T47D (cell line): ENCODE measurements at places on chromosomes 7 and 10.

DNA sequence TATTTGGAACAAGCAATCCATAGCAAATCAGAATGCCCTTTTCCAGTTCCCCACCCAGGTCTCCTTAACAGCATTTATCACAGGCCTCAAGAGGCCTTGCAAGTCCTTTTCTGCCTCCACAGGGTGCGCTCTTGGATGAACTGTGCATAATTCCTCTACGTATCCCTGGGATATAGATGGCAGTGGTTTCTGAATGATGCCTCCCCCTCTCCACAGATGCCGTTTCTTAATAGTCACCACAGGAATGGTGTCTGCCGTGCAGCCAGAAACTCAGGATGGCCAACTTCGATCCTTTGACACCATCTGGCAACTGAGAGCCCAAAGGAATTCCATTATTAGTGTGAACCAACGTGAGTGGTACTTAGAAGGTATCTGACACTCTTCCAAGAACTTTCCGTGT is 43.1 kb downstream of the JAZF1 start:
- DNase-seq, result no peak

DNA sequence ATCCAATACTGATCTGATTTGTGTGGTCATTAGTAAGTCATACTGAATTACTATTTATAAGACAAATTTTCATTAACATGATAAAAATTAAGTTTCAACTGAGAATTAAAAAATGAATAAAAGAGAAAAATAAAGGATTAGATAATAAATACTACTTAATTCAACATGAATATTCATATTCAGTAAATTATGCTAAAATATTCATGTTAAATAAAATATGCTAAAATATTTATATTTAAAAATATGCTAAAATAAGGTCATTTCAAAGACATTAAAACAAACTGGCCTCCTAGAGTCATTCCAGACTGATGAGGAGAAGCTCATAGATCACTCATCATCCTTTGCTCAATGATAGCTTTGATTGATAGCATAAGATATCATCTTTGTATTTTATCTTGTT is 16.7 kb upstream of the TMEM106B start:
- DNase-seq, result no peak

DNA sequence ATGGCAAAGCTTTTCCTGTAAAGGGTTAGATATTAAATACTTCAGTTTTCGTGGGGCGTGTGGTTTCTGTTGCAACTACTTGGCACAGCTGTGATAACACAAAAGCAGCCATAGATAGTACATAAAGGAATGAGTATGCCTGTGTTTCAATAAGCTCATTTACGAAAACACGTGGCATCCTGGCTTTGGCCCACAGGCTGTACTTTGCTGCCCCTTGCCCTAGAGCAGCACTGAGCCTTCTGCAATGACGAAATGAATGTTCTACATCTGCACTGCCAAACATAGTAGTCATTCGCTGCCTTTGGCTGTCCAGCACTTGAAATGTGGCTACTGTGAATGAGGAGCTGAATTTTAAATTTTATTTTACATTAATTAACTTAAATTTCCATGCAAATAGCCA is 376.2 kb upstream of the TPK1 start:
- DNase-seq, result no peak

- no peak for DNase-seq
These were observed 20.7 kb downstream of the ZMIZ2 start for GRCh38 chr7:44769376-44769775.

- no peak for DNase-seq
These were observed 22.9 kb upstream of the NANOS1 start for GRCh38 chr10:119006451-119007210.

DNA sequence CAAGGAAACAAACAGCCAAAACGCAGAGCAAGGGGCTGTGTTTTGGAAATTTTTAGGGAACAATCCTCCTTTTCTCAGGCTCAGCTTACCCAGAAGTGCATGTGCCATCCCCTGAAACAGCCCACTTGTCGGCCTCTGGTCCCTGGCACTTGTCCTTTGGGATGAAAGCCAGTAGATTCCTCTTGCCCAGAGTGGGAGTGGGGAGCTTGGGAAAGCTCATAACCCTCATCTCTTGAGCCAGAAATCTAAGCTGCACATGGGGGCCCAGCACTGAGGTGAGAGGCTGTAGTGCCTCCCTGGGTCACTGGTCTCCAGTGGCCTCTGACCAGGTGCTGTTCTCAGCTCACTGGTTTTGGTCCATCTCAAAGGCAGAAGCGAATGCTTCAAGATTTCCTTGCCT is 150.3 kb downstream of the RNF216 start:
- no peak for DNase-seq

- no peak for DNase-seq
These were observed 62.5 kb upstream of the INPP5A start for GRCh38 chr10:132475086-132475485.

- no peak for DNase-seq
These were observed 631.4 kb upstream of the POT1 start for GRCh38 chr7:125561006-125561405.

DNA sequence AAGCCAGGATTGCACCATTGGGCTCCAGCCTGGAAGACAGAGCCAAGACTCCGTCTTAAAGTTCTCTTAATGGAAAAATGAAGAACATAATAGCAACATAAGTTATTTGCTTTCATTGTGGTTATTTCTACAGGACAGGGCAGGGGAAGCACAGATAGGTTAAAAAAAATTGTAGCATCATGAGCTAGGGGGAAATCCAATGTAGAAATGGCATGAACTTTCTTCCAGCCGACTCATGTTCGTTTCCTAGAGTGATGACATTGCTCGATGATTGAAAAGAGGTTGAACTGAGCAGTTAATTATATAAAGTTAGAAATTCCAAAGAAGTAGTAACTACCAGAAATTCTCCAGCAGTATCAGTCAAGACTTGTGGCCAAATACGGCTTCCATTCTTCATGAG is 64.9 kb downstream of the DAGLB start:
- no peak for DNase-seq

DNA sequence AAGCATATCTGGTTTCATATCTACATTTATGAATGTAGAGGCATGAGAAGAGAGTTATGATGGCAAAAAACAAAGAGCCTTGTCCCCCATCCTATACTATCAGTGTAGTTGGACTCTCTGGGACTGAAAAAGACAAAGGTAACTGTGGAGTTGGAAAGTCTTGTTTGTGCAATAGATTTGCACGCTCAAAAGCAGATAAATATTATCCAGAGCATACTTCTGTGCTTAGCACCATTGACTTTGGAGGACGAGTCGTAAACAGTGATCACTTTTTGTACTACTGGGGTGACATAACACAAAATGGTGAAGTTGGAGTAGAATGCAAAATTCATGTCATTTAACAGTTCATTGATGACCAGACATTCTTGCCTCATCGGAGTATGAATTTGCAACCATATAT is 85.2 kb upstream of the EGFR start:
- DNase-seq, result no peak

GRCh38 chr10:99507265-99507664 is 25.5 kb upstream of the NKX2-3 start:
- no peak for DNase-seq

DNA sequence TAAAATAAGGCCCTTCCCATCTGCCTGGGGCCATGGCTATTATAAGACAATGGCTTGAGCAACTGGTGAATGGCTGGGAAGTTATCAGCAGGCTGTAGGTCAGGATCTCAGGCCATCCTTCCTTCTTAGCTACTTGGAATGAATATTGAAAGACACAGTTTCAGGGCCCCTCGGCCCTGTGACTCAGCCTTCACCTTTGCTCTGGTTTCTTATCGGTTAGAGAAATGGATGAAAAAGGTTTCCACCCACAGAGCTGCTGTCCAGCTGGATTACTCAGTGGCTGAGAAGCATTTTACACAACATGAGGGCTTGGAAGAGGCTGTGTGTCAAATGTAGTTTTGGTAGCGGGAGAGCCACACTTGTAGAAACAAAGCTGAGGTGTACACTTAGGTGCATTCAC is 9.4 kb downstream of the ACSL5 start:
- DNase-seq, result no peak

GRCh38 chr10:51389415-51390321 is 309.7 kb downstream of the CSTF2T start:
- DNase-seq, result peak; percentile 69

DNA sequence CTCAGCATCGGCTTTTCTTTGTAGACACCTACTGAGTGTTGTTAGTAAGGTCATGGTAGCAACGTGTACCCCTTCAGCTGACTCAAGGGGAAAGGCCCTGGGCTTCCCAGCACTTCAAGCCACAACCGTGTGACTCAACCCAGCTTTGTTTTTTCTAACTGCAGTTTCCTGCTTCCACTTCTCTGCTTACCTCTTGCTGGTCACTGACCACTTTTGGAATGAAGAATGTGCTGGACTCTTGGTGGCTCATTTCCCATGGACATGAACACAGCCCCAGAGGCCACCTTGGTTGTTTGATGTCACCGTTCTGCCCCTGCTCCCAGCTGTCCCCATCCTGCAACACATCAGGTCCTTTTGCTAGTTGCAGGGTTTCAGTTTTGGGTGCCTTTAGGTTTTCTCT is 69.5 kb upstream of the ZNF438 start:
- DNase-seq, result no peak

GRCh38 chr10:96360766-96361165 is 2.0 kb upstream of the OPALIN start:
- DNase-seq, result no peak

DNA sequence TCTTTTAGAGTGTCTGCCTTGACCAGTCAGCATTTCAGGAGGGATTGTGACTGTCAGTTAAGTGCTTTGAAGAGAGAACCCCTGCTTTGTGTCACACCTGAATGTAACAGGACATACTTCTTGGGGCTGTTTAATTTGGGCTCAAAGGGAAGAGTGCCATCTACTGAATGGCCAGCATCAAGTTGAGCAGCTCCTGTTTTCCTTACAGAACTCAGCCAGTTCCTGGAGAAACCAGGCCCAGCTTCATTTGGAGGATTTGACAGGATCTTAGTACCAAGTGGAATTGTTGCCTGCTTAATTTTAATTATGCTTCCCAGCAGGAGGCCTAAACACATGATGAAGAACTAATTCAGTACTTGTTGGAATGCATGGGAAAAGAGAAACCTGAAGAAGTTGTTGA is 8.3 kb downstream of the ADD3 start:
- DNase-seq, result peak; percentile 69

DNA sequence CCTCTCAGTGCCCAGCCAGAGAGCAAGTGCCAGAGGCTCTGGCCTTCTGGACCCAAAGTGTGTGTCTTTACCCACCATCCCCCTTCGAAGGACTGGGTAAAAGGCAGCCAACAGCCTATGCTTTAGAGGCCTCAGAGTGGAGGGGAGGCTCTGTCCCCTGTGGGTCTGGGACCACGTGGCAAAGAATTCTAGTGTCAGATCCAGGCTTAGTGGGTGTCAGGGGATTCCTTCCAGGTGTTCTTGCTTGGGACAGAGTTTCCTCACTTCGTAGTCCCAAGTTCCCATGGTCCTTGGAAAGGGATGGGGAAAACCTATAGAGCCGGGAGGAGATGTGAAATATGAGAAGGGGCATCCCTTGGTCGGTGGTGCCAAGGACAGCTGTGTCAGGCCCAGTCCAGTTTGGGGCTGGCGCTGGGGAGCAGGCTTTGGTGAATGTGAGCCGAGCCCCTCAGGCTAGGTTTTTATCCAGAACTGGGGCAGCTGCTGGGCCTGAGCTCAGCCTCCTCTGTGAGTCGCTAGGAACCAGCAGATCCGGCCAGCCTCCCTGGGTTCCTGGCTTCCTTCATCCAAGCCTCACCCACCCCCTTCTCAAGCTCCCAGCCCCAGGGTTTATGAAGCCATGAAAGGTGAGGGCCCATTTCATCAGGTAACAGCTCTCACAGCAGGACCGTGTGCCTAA is 71.2 kb downstream of the C10orf105 start:
- no peak for DNase-seq

GRCh38 chr7:102925976-102926782 is 13.4 kb downstream of the LRRC17 start:
- DNase-seq, result no peak

GRCh38 chr7:46679671-46680070 is 758.6 kb upstream of the IGFBP3 start:
- no peak for DNase-seq

- no peak for DNase-seq
These were observed 164.6 kb downstream of the GRK5 start for GRCh38 chr10:119371704-119372663.

- DNase-seq, result no peak
These were observed 111.5 kb downstream of the SH2D4B start for GRCh38 chr10:80649183-80649582.

- no peak for DNase-seq
These were observed 104.6 kb downstream of the KAT6B start for GRCh38 chr10:74930965-74931364.

DNA sequence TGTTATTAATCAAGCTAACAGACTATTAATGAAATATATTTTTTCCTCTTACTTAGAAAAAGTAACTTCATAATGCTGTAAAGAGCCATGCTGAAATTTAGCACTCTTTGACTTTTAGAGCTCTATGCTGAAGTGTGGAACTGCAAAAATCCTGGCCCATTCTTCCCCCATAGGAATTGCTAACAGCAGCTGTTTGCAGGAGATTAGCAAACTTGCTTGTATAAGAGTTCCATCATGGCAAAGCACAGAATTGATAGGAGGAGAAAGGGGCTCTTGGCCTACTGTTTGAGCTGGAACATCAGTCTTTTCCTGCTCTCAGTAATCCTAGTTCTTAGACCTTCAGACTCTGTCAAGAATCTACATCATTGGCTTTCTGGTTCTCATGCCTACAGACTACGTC is 18.3 kb upstream of the GNAT3 start:
- DNase-seq, result no peak
